Stimulated activated naive CD4-positive, alpha-beta T cell (primary cell): ENCODE measurements at places on chromosomes 1 and 21.

DNA sequence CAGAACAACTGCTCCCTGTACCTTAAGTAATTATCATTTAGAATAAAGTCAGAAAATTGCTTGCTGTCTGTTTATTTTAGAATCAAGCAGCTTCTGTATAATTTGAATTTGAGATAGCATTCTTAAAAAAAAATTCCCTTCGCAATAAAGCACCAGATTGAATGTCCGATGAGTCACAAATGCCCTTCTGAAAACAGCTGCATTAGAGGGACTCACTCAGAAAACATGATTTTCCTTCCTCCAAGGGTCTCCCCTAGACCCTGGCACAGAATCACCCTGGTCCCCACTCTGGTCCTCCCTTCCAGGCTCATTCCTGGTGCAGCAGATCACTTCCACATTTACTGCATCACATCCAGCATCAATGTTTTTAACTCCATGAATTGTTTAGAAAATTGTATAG lies 471.1 kb upstream of the VAMP3 start:
- DNase-seq: no peak

- no peak for DNase-seq
These were observed 69.0 kb downstream of the GADD45A start for GRCh38 chr1:67753776-67754525.

- no peak for DNase-seq
These were observed 357.1 kb downstream of the DISC1 start for GRCh38 chr1:231983588-231984193.

DNA sequence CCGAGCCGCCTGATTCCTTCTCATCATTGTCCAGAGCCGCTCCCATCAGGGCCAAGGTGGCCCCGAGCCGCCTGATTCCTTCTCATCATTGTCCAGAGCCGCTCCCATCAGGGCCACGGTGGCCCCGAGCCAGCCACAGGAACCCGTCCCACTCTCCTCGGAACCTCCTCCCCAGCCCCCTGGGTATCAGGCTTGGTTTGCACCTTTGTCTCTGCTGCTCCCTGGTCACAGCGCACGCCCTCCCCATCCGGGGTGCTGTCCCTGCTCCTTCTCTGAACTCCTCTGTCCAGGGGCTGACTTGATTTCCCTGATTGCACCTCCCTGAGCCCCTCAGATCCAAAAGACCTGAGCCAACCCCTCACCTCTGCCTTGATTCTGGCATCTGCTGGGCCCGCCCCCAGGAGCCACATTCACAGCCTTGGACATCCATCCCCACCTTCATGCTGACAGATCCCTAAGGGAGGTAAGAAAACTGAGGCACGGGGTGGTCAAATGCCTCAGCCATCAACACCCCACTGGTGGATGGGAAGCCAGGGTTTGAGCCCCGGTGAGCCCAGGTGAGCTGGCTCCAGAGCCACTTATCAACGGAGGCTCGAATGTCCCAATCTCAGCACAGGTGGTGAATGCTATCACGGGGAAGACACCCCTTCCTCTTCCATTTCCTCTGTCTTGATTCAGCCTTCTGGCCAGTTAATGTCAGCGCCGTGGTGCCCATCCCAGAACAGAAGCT lies 25.6 kb upstream of the COL18A1 start:
- no peak for DNase-seq

DNA sequence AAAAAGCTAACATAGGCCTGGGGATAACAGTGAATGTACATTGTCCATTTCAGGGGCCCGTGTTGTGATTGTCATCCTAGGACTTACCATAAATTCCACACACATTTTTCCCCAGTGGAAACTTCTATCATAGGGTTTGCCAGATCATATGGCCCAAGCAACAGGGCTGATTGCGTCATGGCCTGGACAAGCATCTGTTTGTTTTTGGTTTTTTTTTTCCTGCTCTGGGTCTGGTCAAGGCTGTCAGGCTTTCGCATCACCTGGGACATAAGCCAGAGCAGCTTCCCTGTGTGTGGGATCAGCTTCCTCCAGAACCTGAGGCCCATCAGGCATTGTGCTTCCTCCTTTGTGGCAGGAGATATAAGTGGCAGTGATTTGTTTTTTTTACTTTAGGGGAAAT lies 598.5 kb upstream of the USP24 start:
- no peak for DNase-seq

DNA sequence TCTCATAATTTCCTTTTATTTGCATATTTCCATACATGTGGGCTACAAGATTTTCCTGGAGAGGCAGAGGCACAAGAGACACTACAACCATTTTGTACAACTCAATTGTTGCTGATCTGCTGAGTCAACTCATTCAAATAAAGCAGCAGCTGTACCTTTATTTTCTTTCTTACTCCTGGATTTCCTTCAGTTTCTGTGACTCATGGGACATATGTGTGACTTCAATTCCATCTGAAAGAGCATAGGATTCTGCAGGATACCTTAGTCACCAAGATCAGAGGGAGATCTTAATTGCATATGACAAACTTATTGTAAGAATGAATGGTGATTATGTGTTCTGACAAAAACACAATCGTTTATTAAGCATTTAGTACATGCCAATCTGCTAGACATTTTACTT lies 2219.4 kb downstream of the NCAM2 start:
- no peak for DNase-seq

- peak; percentile 46 for DNase-seq
These were observed 53.1 kb upstream of the HMCN1 start for GRCh38 chr1:185681034-185681633.

DNA sequence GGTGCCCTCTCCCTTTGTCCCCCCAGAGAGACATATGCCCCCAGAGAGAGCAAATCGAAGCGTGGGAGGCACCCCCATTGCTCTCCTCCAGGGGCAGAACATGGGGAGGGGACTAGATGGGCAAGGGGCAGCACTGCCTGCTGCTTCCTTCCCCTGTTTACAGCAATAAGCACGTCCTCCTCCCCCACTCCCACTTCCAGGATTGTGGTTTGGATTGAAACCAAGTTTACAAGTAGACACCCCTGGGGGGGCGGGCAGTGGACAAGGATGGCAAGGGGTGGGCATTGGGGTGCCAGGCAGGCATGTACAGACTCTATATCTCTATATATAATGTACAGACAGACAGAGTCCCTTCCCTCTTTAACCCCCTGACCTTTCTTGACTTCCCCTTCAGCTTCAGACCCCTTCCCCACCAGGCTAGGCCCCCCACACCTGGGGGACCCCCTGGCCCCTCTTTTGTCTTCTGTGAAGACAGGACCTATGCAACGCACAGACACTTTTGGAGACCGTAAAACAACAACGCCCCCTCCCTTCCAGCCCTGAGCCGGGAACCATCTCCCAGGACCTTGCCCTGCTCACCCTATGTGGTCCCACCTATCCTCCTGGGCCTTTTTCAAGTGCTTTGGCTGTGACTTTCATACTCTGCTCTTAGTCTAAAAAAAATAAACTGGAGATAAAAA lies 8.4 kb downstream of the EFNA3 start:
- no peak for DNase-seq

GRCh38 chr1:233707153-233707879 lies 93.4 kb downstream of the KCNK1 start:
- DNase-seq: no peak

DNA sequence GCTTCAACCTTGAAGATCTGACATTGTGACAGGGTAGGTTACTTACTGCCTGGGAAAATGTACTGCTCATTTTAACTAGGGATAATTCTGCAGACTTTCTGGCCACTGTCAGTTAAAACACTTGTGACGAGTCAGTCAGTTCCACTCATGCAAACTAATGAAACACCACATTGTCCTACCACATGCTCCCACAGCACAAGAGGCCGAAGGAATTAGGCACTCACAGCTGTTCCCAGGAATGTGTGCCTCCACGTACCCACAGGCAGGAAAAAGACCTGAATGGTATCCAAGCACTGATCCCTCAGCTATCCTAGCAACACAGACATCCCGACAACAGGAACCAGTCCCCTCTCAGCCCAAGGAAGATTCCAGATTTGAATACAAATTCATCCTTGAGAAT lies 12.3 kb downstream of the BCAR3 start:
- DNase-seq: no peak

- DNase-seq: no peak
These were observed 181.0 kb downstream of the FOXD2 start for GRCh38 chr1:47618830-47619229.
